AG10803 (cell line): ENCODE measurements at places on chromosomes 13 and 19.

DNA sequence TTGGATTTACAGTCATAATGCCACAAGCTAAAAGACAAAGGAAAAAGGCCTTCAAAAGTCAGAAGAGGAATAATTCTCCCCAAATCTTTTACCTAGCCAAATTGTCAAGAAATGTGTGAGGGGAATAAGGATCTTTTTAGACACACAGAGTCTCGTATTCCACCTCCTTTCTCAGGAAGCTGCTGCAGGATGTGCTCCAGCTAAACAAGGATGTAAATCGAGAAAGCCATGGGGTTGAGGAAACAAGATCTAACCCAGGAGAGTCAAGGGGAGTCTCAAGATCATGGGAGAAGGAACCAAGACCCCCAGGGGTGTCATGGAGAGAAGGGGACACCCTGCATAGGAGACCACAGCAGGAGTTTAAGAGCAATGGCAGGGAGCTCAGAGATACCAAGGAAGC, 147.4 kb downstream of the KDM4B start:
- no peak for DNase-seq

GRCh38 chr19:35223084-35223790, 5.3 kb downstream of the FAM187B start:
- no peak for DNase-seq

GRCh38 chr19:11539495-11540365, 1.1 kb downstream of the CNN1 start:
- no peak for DNase-seq

GRCh38 chr13:93649496-93649895, 422.9 kb downstream of the GPC6 start:
- no peak for DNase-seq

DNA sequence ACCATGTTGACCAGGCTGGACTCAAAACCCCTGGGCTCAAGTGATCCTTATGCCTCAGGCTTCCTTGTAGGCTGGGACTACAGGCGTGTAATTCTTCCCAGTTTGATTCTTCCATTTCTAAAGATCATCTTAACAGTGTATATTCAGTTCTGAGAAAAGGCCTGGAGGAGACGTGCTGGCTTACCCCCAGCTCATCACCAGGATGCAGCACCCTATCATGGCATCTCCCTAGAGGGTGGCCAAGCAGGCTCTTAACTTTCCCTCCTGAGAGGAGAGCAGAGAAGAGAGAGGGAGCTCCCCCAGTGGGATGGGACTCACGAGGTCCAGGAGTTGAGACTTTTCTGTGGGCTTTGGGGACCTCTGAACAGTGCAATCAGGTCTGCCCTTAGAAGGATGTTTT, 2.1 kb upstream of the TUBA3C start:
- DNase-seq, result no peak

DNA sequence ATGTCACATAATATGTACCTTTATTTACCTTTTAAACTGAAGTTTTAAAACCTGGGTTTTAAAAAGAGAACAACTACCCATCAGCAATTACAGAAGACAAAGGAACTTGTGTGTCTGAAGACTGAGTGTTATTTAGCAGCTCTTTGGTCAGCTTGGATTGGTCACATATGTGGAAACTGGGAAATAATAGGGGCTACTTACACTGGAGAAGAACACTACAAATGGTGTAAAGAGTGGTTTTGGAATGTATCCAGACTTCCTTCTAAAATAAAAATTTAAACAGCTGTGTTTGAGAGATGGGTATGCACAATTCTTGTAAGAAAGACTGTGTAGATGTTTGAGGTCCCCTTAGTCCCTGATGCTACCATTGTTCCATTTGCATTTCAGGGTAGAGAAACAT, 13.3 kb downstream of the TNFRSF19 start:
- peak; percentile 25 for DNase-seq

DNA sequence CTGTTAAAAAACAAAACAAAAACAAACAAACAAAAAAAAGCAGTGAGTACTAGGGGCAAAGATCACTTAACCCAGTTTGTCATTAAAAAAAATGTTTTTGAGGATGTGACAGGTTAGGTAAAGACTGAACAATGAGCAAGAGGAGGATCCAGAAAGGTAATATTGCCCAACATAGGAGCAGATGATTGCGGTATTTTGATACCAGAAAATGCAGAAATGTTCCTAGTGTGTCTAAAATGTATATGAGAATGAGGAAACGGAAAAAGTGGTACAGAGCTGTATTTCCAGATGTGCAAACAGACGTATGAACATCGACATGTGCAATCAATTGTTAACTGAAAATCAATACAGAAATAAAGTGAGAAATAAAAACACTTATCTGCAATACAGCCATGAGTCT, 4.9 kb upstream of the LILRA4 start:
- no peak for DNase-seq

- peak; percentile 53 for DNase-seq
These were observed 984 bp downstream of the RPS11 start for GRCh38 chr19:49497047-49497788.

DNA sequence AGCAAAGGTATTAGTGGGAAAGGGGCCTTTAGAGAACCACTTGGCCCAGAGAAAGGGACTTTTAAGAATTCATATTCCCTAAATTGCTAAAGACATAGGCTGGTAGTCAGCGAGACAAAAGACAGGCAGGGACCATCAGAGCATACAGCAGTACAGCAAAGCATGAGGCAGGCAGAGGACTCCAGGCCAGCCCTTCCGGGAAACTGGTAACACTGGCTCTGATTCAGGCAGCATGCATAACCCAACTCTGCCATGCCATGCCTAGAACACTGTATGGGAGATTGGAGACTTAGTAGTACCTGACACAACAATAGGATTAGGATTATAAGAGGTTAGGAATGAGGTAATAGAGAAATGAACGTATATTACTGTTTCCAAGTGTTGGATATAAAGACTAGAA, 34.9 kb downstream of the CAB39L start:
- DNase-seq, result no peak

DNA sequence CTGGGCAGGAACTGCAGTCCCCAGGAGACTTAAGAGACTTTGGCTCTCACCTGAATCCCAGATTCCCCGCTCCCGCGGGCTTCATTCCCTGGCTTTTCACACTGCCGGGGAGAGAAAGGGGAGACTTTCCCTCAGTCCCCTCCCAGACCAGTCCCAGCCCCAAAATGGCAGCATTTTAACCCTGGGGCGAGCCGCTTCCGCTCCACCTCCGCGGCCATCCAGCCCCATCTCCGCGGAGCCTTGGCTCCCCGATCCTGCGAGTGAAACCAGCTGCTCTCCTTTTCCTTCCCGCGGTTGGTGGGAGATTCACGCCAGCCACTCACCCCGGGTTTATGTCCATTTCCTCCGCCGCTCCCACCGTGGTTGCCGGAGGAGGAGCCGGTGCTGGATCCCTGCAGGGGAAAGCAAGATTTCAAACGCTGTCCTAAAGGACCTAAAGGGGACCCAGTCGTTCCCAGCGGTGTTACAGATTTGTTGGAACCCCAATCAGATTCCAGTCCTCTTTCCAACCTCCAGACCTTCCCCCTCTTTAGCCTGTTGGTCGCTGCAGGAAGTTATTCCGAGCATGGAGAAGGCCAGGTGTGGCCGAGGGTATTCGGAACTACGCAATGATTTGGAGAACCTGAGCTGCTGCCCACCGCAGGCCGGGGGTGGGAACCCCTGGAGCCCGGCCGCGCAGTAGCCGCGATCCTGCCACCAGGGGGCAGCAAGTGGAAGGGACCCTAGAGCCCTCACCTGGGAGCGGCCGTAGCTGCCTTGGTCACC, 3.4 kb downstream of the DMKN start:
- DNase-seq, result peak; percentile 23

DNA sequence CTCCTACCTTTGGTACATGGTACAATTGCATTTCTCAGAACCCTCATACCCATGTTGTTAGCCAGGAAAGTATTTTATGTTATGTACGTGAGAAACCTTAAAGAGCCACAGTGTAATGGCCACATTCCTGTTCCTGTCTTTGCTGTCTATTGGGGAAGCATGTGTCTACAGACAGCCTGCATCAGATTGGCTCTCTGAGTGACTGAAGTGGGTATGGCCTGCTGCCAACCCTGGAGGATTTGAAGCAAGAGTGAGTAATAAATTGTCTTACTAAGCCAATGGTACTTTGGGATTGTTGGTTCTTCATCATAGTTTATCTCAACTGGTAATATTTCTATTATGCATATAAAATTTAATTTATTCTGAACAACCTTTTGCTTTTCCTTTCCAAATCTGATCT, 574.1 kb downstream of the LMO7 start:
- no peak for DNase-seq

GRCh38 chr19:43774103-43774939, 6.5 kb downstream of the KCNN4 start:
- DNase-seq, result peak; percentile 66

GRCh38 chr13:113754691-113755090, 4.3 kb upstream of the TMEM255B start:
- no peak for DNase-seq

DNA sequence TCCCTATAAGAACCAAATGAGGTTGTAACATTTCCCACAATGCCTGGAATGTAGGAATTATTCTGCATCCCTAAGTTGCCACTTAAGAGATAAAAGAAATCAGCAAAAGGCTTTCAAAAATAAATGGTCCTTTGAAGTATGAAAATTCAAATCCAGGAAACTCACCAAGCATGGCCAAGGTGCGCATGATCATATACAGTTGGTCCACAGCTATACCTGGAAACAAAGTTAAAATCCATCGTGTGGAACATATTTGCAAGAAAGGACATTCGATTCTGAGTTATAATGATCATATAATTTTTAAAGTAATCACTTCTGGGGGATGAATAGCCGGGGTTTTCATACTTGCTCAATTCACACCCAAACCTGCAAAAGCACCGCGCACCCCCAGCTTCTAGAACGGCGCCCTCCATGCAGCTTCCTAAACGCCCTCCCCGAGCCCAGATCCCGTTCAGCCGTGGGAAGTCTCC, 525 bp downstream of the CARS2 start:
- no peak for DNase-seq

DNA sequence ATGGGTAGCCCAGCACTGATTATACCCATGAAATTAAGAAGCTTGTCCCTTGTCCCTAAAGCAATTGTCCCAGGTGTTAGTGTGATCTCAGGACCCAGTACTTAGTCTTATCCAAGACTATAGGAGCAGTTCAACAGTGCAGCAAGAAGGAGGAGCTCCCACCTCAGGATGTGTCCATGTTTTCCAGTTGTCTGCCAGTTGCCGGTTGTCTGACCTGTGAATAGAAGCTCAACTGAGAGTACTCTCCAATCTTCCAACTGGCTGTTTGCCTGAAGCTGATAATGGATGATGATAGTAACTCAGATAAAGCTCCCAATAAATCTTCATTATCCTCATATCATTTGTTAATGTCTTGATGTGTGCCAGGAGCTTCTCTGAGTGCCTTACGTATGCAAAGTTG, 107.2 kb upstream of the HTR2A start:
- no peak for DNase-seq

GRCh38 chr13:65336087-65336749, 1893.9 kb downstream of the PCDH9 start:
- no peak for DNase-seq

DNA sequence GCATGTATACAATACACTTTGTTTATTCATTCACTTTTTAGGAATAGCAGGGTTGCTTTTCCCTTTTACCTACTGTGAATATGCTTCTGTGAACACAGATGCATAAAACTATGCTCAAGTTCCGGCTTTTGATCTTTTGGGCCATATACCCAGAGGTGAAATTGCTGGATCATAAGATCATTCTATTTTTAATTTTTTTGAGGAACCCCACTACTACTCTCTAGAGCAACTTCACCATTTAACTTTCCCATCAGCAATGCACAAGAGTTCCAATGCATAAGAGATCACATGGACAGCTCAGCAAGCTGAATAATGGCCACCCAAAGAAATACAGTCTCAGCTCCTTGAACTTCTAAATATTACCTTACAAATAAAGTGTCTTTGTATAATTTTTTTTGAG, 17.0 kb upstream of the SIGLEC10 start:
- no peak for DNase-seq

DNA sequence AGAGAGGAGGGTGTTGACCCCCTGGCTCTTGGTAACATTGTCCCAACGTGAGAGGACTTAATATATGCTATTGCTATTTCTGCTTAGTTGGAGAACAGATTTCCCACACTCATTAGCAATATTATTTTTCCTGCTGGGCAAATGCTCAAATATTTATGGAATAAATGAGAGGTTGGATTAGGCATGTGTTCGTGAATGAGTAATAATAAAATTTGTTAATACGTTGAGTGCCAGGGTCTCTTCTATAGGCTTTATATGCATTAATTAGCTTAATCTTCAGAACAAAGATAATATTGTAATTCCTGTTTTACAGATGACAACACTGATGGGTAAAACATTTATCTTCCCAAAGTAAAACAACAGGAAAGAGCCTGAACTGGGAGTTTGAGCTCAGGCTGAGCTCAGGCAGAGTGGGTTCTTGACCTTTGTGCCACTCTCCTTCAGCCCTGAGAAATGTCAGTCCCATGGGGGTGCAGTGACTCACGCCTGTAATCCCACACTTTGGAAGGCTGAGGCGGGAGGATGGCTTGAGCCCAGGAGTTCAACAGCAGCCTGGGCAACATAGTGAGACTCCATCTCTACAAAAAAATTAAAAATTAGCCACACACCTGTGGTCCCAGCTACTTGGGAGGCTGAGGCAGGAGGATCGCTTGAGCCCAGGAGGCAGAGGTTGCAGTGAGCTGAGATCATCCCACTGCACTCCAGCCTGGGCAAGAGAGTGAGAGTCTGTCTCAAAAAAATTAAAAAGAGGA, 1.2 kb downstream of the ZNF233 start:
- no peak for DNase-seq

DNA sequence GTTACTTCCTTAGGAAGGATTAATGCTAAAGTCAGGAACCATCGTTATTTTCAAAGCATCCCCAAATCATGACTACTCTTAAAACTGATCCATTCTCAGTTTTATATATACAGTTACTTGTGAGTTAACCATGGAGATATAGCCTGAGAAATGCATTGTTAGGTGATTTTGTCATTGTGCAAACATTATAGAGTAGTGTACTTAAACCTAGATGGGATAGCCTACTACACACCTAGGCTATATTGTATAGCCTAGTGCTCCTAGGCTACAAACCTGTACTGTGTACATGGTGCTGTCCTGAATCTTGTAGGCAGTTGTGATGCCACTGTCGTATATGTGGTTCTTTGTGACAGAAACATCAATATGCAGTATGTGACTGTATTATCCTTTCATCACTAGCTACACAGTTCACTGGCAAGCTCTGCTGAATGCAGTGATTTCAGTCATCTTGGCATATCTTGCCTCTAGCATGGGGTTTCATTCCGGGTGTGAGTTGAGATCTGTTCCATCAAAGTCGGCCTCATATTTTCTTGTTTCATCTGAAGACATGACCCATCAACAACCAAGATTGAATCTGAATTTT, 45.3 kb downstream of the CDK8 start:
- no peak for DNase-seq

GRCh38 chr13:100904293-100904976, 229.8 kb upstream of the TMTC4 start:
- no peak for DNase-seq

DNA sequence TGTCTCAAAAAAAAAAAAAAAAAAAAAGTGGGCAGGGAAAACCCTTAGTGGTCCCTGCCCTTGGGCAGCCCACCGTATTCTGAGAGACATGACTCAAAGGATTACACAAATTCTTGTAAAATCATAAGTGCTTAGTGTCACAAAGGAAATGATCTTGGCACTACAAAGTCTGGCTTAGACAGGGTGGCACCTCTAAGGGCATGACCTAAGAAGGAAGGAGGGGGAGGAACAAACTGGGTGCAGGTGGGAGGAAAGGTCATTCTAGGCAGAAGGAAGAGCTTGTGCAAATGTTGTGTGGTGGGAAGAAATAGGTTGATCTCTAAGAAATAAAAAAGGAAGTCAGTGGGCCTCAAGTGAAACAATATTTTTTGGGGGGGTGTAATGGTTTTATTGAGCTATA, 10.4 kb downstream of the PNPLA6 start:
- no peak for DNase-seq

GRCh38 chr13:110177790-110178189, 129.2 kb downstream of the COL4A1 start:
- no peak for DNase-seq
